ENCODE measurements at places on chromosomes 4 and X.

DNA sequence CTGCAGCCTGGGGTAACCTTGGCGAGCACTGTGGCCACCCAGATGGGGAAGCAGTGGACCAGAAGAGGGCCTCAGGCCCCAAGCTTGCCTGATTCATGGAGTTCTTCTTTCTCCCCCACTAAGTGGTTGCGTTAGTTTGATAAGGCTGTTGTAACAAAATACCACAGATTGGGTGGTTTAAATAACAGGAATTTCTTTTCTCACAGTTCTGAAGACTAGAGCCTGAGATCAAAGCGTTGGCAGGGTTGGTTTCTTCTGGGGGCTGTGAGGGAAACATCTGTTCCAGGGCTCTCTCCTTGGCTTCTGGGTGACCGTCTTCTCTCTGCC, 105.7 kb upstream of the GATB start:
- DNase-seq: no peak

DNA sequence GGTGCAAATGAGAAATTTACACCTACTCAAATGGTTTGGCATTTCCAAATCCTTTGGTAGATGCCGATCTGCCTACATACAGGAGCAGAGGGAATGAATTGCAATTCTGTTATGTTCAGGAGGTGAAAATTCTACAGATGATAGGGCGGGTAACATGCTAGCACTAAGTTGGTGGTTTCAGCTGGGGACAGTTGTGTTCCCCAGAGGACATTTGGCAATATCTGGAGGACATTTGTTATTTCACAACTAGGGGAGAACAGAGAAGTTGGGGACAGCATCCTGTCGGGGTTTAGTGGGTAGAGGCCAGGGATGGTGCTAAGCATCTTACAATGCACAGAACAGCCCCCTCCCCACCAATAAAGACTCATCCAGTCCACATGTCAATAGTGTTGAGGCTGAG, 96.5 kb upstream of the PUDP start:
- DNase-seq: no peak

DNA sequence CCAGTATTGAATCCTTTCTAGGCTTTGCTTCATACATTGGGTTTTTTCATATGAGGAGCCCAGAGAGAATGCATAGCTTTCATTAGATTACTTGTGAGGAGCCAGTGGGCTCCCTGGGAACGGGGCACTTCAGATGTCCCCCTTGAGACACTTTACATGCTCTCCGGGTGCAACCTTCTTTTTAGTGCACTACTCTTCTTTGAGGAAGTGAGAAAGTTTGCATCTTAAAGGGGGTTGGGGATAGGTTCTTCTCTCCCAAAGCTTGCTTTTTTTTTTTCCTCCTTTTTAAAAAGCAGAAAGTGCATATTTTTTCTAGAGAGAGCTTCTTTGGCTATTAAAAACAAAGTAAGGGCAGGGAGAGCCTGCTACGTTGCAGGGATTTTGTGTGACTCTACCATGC, 4.3 kb downstream of the HADH start:
- DNase-seq: no peak

GRCh38 chr4:25377572-25378436, 741 bp downstream of the ANAPC4 start:
- DNase-seq: no peak

- DNase-seq: no peak
Measured at GRCh38 chr4:154344686-154345085, 146.9 kb downstream of the DCHS2 start.

DNA sequence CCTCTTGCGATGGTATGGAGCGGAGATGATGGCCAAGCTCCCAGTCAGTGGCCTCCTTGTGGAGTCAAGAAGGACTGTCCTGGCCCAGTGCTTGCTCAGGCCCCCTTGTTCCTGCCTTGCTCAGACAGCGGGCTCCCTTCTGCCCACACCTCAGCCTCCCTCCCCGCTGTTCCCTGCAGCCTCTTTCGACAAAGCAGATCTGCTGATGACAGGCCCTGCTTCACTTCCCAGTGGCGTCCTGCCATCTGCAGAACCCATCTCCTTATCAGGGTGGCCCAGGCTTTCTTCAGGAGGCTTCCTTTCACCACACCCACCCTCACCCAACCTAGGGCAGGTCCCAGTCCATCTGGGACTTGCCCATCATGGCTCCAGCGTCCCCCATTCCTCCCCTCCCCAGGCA, 80.0 kb downstream of the CLDN34 start:
- DNase-seq: no peak

GRCh38 chr4:184664445-184665210, 15.1 kb downstream of the PRIMPOL start:
- no peak for DNase-seq

- DNase-seq: no peak
Measured at GRCh38 chrX:12307961-12308360, 169.7 kb downstream of the FRMPD4 start.

GRCh38 chr4:70583952-70584834, 7.9 kb upstream of the AMBN start:
- DNase-seq: no peak

GRCh38 chrX:54043541-54044125, 640 bp downstream of the PHF8 start:
- DNase-seq: peak; percentile 0

DNA sequence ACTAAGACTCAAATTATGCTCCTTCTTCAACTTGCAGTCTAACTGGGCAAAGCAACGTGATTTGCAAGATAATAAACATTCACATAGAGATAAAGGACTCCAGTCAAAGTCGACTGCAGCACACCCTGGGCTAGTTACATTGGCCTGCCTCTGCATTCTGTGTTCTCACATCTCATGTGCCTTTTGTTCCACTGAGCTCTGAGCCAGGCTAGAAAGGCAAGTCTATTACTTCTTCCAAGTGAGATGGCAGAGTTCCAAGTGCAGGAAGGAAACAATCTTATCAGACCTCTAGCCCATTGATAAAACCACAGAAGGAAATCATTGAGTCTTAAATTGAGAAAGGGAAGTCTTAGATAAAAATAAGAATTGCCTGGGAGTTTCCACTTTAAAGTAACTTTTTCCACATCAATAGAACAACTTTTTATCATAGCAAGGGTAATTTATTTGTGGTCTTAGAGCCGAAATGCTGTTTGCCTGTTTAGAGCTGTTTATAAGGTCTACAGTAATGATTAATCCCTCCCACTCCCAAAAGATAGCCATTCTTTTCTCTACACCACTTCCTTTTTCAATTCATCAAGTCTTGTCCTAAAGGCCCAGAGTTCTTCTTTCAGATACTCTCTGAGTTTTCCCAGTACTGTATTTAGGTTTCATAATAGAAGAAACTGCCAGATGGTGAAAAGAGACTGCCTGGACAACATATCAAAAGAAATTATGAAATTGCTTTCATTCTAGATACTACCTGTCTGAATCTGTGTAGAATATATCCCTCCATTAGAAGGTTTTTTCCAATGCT, 200.2 kb downstream of the GUCY2F start:
- no peak for DNase-seq

DNA sequence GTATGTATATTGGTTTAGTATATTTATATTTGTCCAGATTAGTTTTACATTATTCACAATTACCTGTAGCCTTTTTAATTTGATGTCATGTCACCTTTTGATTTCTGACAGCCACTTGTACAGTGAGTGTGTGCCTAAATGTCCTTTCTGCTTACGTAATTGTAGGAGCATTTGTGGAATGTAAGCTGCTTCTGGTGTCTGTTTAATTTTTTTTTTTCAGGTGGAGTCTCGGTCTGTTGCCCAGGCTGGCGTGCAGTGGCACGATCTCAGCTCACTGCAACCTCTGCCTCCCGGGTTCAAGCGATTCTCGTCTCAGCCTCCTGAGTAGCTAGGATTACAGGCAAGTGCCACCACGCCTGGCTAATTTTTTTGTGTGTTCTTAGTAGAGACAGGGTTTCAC, 91.2 kb upstream of the XAGE2 start:
- no peak for DNase-seq

GRCh38 chr4:77578145-77578544, 27.5 kb upstream of the CXCL13 start:
- DNase-seq: no peak

DNA sequence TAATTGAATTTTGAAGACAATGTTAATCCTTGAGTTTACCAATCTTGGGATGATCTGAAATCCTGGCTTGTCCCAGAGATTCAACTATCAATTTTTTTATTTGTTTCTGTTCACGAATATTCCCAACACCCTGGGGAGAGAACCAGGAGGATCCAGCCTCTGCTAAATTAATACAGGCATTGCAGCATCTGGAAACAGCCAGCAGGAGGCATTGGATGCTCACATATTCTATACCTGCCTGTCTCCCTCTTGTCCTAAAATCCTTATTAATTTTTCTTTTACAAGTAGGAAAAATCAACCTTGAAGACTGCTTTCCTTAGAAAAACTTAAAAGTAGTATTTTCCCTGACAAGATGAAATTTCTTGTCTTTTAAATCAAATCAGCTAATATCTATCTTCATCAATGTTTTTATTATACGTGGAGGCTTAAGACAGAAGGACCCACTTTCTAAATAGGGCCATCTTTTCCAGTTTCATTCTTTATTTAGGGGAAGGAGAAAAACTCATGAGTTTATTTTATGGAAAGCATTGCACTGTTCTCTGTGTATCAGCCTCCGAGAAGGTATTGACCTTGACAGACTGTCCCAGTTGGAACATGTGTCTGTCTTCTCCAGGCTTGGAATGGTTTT, 102.4 kb downstream of the CLNK start:
- no peak for DNase-seq

- DNase-seq: no peak
Measured at GRCh38 chr4:21139327-21139726, 439.1 kb downstream of the PACRGL start.

DNA sequence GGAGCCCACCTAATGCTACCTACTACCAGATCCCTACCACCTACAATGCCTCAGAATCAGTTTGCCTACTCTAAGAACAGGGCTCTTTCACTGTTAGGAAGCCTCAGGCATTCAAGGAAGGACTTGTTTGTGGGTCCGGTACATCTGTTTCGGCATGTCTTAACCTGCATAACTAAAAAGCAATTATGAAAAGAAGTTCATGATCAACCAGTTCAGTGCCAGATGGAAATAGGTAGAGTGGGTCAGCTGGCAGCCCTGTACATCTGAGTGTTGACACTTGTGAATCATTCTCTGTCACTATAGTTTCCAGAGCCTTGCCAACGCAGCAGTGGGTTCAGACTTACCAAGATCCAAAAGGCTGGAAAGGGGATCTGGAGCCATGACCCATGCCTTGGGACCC, 3.3 kb downstream of the TMEM185A start:
- no peak for DNase-seq

- no peak for DNase-seq
Measured at GRCh38 chr4:82495666-82496065, 65.3 kb downstream of the ENOPH1 start.

- DNase-seq: no peak
Measured at GRCh38 chr4:186137196-186137794, 32.8 kb downstream of the FAM149A start.

GRCh38 chrX:129768586-129769466, 10.9 kb upstream of the SASH3 start:
- no peak for DNase-seq

- DNase-seq: no peak
Measured at GRCh38 chr4:79650794-79651431, 242.9 kb upstream of the GK2 start.

DNA sequence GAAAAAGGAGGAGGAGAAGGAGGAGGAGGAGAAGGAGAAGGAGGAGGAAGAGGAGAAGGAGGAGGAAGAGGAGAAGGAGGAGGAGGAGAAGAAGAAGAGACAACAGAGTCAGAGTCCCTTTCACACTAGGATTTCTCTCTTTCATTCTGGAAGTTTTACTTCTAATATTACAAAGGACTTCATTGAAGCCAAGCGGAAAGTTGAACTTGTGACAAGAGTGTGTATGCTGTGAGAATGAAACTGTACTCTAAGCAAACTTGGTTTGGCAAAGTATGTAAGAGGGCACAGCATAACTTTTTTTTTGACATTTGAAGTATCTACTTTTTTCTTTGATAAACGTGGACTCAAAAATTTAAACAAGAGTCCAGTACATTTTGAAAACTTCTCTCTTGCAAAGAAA, 48.0 kb downstream of the CXCL8 start:
- no peak for DNase-seq

GRCh38 chrX:133608406-133608805, 193.1 kb upstream of the GPC4 start:
- no peak for DNase-seq

- no peak for DNase-seq
Measured at GRCh38 chr4:152513078-152513477, 22.8 kb downstream of the FBXW7 start.

GRCh38 chrX:66193821-66194220, 29.8 kb downstream of the HEPH start:
- DNase-seq: no peak

DNA sequence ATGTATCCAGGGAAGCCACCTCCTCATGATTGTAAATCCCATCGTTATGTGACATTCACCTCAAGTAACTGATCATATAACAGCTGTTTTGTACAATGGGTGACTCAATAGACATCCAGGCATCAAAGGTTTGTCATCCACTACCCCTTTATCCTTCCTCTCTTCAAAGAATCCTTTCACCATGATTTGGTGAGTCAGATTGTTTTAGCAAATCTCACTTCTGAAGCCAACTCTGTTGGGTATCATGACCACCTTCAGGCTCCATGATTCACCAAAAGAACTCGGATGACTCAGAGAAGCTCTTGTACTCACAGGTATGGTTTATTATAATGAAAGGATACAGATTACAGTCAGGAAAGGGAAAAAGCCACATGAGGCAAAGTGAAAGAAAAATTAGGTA, 132.1 kb downstream of the PWWP3B start:
- DNase-seq: no peak

DNA sequence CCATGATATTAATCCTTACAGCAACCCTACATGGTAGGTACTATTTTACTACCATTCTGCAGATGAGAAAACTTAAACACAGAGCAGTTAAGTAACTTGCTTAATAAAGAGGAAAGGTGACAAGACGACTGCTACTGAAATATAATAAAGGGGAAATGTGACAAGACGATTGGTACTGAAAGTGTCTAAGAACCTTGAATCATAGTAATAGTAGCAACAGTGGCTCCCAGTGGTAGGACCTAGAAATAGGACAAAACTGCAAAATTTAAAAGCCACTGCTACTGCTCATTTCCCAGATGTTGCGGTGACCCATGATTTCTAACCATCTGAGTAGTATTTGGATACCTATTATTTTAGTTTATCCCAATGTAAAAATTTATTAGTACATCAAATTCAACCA, 89.5 kb downstream of the TASL start:
- DNase-seq: no peak

DNA sequence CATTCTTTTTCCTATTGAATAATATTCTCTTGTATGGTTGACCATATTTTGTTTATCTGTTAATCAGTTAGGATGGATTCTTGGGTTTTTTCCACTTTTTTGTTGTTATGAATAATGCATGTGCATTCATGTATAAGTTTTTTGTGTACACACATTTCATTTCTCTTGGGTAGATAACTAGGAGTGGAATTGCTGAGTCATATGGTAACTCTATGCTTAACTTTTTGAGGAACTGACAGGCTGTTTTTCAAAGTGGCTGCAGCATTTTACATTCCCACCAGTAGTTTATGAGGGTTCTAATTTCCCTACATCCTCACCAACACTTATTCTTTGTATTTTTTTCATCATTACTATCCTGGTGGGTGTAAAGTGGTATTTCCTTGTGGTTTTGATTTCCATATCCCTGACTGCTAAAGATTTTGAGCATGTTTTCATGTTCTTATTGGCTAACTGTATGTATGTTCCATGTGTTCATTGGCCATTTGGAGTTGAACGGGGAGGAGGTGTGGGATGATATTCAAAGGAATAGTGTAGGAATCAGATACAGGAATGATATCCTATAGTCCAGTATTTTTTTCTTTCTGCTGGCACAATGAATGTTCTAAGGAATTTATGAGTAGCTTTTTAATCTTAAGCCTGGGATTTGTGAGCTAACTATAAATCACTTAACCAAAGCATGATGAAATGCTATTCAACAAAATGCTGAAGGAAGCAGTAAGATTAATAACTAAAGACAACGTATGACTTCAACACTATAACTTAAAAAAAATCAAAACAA, 114.3 kb downstream of the AMELX start:
- DNase-seq: no peak
